ENCODE measurements at places on chromosomes 12 and 14.

DNA sequence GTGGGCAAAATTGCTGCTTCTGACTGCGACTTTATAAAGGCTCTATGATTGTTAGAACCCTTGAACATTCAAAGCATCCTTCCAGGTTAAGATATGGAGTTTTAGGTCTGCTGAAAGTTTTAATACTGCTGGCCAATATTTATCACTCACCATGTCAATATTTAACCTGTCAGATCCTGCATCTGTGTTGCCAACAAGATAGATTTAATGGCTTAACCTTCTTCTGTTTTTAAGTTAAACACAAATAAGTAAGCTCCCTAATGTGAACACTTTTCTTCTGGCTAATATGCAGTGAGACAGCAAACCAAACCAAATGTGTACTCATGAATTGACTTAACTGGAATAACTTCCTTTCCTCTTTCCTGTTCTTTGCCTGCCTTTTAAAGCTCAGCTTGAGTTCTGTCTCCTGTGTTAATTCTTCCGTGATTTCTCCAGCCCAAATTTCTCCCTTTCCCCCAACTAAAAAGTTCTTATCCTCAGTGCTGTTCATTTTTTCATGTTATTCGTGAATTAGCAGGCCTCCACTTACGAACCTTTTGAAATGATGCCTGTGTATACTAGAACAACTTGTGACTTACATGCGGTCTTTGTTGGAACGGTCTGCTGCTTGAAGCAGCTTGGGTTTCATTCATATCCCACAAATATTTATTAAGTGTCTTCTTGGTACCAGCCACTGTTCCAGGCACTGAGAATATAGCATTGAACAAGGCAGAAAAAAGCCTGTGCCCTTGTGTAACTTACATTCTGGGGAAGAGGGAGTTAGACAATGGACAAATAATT is 9.1 kb downstream of the FBXW8 start:
- DNase-seq: no peak

GRCh38 chr12:64173456-64173855 is 48.6 kb downstream of the KICS2 start:
- DNase-seq: no peak

DNA sequence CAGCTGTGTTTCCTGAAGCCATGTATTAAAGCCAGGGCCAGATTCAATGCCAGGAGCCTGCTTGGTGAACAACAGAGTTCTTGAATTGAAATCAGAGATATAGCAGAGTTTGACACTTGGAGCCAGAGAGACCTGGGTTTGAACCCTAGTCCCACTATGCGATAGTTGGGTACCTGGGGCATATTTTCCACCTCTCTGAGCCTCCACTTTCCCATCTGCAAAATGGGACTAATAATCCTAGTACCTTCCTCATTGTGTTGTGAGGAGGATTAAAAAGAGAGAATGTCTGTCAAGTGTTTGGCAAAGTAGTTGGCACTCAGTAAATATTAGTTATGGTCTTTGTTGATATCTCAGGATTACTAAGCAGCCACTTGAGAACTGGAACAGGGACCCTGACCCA is 6.0 kb upstream of the HRK start:
- no peak for DNase-seq

DNA sequence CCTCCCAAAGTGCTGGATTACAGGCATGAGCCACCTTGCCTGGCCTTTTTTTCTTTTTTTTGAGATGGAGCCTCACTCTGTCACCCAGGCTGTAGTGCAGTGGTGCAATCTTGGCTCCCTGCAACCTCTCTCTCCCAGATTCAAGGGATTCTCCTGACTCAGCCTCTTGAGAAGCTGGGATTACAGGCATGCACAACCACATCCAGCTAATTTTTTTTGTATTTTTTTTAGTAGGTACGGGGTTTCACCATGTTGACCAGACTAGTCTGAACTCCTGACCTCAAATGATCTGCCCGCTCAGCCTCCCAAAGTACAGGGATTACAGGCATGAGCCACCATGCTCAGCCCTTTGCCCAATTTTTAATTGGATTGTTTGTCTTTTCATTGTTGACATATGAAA is 58.0 kb downstream of the SINHCAF start:
- DNase-seq: no peak

GRCh38 chr12:93094988-93095737 is 166.1 kb upstream of the EEA1 start:
- no peak for DNase-seq

GRCh38 chr14:69630360-69630759 is 19.0 kb downstream of the SUSD6 start:
- no peak for DNase-seq

DNA sequence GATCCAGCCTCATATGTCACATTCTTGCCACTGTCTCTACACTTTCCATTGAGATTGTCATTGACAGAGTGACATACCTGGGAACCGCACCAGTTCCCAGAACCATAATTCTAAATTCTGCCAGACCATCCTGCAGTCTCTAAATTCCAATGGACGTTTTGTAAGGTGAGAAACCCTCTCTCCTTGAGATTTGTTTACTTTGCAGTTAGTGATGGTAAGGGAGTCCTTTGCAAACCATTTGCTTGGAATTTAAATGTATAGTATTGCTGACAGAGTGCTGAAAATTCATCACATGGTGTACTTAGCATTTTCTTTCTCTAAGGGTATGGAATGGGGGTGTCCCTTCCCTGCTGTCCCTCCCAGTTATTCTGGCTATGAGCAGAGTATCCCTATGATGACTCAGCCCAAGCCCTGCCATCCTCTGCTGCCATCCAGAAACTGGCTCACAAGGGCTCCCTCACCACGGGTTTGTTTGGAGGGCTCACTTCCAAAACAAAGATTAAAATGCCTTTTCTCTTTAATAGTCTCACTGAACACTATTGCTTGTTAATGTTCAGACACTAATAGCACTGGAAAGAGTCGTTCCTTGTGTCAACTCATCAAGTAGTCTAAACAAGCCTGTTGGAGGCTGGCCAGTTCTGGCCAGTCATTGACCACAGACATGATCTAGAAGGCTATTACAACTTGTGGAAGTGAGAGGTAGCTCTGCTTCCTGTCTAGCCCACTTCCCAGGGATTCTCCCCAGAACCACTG is 129.0 kb upstream of the HMGA2 start:
- DNase-seq: peak; percentile 72

DNA sequence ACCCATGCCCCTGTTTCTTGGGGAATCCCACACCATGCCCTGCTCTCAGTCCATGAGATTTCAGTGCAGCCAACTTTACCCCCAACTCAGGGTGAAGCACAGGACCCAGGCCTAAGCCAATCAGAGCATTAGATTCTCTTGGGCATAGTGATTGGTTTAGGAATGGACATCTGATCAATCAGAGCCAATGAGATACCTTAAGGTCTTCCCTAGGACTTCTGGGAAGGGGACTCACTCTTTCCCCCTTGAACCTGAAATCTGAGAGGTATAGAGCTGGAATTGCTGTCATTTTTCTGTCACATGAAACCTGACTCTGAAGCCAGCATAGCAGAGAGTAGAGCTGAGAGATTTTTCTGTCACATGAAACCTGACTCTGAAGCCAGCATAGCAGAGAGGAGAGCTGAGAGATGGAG is 127.1 kb downstream of the ZFP36L1 start:
- no peak for DNase-seq

DNA sequence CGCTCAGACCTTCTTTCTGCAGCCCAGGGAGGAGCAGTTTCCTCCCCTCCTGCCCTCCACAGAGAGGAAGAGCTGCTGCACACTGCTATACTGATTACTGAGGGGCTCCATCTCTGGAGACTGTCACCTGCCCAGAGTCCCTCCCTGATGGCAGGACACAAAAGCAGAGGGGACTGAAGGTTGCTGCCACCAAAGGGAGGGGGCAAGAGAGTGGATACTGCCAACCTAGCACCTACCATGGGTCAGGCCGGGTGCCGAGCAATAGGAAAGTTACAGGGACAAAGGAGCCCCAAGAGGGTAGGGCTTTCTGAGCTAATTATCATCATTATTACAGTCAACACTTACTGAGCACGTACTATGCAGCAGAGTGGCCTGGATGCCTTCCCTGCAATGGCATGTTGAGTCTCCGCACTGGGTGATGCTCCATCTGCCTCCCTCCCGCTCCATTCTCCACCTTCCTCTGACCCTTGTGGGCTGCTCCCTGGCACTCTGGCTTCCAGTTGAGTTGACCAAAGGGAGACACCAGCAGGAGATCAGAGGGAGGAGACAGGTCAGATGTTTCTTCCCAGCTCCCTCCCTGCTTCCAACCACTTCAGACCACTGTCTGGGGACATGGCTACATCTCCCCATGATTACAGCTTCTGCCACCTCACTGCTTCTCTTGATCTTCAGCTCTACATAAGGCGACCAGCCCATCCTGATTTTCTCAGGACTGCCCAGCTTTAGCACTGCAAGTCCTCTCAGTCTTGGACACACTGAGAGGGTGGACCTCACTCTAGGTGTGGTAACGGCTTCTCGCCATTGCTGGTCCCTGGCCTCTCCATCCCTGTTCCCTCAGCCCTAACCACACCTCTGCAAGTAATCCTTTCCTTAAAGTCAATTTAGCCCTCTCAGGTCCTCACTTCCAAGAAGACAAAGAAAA is 2.6 kb upstream of the KRT79 start:
- DNase-seq: no peak

Measured in HFF-Myc (cell line).